Epithelial cell of esophagus (primary cell): ENCODE measurements at places on chromosomes 7 and 10.

- DNase-seq: peak; percentile 71
These were observed 35.4 kb downstream of the CTTNBP2 start for GRCh38 chr7:117837841-117838240.

- DNase-seq: no peak
These were observed 191.0 kb downstream of the MAD1L1 start for GRCh38 chr7:2041496-2042367.

- DNase-seq: no peak
These were observed 17.8 kb downstream of the PYROXD2 start for GRCh38 chr10:98397089-98397600.

DNA sequence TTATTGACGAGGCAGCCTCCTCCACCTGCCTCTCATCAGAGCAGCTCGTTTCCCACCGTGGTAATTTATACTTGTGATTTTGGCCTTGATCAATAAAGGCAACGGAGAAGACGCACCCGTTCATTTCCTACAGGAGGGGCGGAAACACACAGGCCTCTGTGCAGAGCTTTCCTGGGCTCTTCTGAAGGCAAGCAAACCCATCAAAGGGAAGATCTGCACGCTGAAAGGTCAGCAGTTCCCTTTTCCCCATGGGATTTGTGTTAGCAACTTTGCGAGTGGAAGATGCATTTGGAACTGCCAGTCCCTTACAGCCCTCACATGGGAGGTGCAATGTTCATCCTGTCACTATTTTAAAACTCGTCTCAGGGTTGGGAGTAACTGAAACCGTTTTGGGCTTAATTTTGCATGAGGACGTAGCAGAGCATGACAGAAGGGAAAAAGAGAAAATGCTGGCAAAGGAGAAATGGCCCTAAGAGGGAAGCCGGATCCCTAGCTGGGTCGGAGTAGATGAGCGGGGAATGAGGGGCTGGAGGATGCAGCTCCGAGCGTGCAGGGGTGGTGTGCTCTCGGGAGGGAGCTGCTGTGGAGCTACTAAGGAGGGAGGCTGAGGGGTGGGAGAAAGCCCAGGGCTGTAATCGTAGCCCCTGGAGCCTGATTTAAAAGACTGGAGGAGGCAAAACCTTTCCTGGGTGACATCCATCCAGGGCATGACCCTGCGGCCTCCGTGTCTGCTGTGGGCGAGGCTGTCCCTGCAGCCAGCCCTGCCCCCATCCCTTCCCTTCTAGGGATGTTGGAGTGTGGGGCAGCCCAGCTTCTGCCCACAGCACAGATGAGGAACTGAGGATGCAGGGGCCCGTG, 111.1 kb upstream of the FAM20C start:
- no peak for DNase-seq

GRCh38 chr10:110851020-110851612, 20.6 kb upstream of the PDCD4 start:
- DNase-seq: peak; percentile 48

- no peak for DNase-seq
These were observed 41.8 kb downstream of the JCAD start for GRCh38 chr10:30017556-30017955.

DNA sequence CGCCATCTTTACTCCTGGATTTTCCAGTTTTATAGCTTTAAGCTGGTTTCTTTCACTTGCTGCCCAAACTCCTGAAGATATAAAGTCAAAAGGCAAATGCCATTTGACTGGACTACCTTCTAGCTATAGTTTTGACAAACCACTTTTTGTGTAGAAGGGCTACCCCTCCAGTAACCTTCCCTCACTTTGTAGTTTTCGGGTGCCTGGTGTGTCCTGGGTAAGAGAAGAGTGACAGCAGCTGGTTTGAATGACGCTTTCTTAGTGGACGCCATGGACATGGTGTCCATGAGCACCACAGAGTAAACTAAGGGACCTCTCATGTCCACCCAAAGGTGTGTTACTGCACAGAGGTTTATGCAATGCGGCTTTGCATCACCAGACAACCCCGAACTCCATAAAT, 21.2 kb upstream of the PITRM1 start:
- DNase-seq: no peak
